Left lung (tissue), 14 donors: ENCODE measurements at places on chromosomes 6 and 20. TPM values are rescaled to one million over a fixed set of nuclear protein-coding genes. Genes with fewer than 3 reads are reported as not detected.

GRCh38 chr6:160101277-160102205 lies 20.1 kb upstream of the SLC22A1 start:
- no peak for DNase-seq

- DNase-seq = no peak
These were observed 29.0 kb downstream of the PDYN start for GRCh38 chr20:1964659-1965405.

GRCh38 chr20:17721802-17722486 lies 22.2 kb downstream of the BANF2 start:
- no peak for DNase-seq

GRCh38 chr6:35552285-35552917 lies 39.7 kb upstream of the TULP1 start:
- DNase-seq = no peak

- no peak for DNase-seq
These were observed 140.0 kb downstream of the CFAP61 start for GRCh38 chr20:20192366-20192765.

- DNase-seq = no peak
These were observed 67.8 kb downstream of the GFOD1 start for GRCh38 chr6:13419422-13420195.

- DNase-seq = no peak
These were observed 293.6 kb upstream of the STXBP5 start for GRCh38 chr6:146910611-146911010.

GRCh38 chr20:63624486-63624885 lies 2.4 kb downstream of the GMEB2 start:
- peak; percentile 10 for DNase-seq

DNA sequence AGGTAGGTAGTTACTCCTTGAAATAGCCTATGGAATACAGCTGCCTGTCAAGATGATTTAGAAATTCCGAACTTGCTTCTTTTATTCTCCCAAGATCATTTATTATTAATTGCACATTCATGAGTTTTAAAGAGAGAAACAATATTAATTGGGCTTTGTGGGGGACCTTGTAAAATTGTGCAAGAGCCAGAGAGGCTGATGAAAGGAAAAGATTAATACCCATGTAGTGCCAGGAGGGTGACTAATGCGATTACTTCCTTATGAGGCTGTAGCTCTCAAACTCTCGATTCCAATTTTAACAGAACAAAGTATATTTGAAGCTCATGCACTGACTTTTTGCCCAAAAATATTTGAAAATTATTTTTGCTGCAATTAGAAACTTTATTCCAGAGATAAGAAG lies 423.8 kb upstream of the ID4 start:
- DNase-seq = no peak

GRCh38 chr20:3910853-3911252 lies 21.7 kb downstream of the PANK2 start:
- DNase-seq = no peak

GRCh38 chr20:57908704-57909630 lies 199.2 kb upstream of the PMEPA1 start:
- no peak for DNase-seq

DNA sequence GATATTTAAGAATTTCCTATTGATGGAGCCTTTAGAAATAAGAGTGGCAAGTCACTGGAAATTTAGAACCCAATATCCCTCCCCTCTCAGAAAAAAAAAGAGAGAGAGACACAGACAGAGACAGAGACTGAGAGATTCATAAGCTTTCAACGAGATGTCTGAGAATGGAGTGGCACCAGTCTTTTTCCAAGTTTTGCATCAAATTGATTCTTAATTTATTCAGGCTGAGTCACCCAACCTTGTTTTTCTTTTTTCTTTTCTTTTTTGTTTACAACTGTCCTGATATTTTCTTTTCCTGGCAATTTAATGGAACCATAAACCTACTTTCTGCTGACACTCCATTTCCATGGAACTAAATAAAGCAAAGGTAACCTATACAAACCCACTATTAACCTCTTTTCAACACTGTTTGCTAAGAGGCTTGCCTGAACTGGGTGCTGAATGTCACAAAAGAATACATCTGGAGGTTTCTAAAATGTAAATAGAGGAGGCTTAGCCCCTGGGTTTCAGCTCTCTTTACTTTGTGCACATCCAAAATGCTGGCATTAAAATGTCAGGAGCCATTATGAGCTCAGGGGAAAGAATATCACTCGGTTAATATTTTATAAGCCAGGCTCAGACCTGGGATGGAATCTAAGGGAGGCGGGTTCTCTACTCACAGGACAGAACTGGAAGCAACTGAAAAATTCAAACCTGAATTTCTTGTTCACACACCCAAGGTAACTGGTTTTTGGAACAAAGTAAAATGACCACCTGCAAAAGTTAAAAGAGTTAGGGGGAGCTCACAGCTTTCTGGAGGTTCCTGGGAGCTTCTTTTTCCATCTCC lies 100.8 kb downstream of the BFSP1 start:
- no peak for DNase-seq

GRCh38 chr20:10714236-10714975 lies 40.6 kb upstream of the JAG1 start:
- no peak for DNase-seq

DNA sequence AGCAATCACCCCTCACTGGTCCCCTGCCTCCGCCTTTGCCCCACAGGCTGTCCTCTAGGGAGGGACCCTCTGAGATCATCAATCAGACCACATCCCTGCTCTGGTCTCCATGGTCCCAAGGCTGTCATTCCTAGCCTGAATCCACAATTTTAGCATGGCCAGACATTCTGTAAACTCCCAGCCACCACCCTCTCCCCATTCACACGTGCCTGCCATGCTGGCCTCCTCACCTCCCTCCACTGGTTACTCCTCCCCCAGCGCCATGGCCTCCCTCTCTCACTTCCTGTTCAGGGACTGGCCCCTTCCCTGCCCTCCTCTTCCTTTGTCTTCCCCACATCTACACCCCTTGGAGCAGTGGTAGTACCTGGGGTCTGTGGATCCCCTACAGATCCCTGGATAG lies 150.7 kb upstream of the MLN start:
- DNase-seq = no peak

DNA sequence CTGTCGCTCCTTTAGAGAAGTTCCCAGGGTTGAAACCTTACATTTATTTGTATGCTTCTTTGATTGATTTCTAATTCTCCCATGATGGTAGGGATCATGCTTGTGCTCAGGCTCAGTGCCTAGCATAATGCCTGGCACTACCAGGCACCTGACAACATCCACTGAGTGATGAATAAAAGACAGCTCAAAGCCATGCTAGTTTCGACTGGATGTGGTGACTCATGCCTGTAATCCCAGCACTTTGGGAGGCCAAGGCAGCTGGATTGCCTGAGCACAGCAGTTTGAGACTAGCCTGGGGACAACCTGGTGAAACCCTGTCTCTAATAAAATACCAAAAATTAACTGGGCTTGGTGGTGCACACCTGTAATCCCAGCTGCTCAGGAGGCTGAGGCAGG lies 11.6 kb upstream of the CD164 start:
- no peak for DNase-seq

DNA sequence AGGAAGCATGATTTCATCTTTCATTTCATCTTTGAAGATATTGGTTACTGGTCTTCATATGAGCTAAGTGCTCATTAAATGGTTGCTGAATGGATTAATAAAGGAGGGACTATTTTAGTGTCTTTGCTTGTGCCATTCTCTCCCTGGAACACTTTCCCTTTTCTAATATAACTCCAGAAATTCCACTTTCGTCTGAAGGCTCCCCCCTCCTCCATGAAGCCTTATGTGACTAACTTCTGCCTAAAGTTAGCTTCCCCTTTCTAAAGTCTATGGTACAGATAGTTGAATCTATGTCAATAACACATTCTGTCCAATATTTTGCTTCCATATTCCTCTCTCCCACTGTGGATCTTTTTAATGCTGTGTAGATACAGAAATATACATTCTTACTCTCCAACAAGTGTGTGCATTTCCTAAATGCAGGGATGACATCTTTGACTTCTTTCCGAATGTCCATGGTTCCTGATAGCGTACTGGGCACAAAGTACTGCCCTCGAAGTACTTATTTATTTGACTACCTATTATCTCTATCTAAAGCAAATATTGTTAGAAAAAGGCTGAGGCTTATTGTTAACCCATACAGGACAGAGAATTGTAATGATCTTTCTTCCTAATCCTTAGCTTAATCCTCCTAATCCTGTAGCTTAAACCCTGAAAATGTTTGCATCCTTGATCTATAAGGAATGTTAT lies 84.7 kb upstream of the ELOVL5 start:
- DNase-seq = no peak

DNA sequence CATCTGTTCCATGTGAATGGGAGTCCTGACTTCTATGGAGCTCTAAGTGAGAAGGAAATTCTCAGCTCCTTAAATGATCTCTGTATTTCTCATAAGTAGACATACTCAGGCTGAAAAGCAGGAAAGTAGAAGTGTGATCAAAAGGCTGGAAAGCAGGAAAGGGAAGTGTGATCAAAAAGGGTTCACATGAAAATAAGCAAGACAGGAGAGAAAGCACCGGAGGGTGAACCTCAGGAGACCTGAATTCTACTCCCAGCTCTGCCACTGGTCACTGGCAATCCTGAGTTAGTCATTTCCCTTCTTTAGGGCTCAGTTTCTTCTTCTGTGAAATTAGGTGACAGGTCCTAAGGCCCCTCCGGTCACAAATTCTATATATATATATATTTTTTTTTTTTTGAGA lies 55.5 kb upstream of the TRERF1 start:
- DNase-seq = no peak

- no peak for DNase-seq
These were observed 104.9 kb upstream of the TFAP2D start for GRCh38 chr6:50608421-50608820.

DNA sequence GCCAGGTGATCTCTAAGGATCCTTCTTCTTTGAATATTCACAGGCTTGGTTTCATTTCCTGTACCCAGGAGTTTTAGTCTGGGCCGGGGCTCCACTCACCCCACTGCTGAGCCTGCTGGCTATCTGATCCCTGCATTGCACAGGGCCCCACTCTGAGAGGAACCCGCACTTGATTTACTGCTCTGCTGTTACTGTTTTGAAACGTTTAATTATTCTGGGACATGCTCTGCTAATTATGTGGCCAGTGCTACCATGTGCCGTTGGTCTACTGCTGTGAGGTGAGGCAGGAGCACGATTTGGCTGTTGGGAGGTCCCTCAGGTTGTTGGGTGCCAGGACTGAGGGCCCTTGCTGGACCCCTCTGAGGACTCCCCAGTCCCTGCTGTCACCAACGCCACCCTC lies 108.7 kb upstream of the SIRPA start:
- DNase-seq = no peak

DNA sequence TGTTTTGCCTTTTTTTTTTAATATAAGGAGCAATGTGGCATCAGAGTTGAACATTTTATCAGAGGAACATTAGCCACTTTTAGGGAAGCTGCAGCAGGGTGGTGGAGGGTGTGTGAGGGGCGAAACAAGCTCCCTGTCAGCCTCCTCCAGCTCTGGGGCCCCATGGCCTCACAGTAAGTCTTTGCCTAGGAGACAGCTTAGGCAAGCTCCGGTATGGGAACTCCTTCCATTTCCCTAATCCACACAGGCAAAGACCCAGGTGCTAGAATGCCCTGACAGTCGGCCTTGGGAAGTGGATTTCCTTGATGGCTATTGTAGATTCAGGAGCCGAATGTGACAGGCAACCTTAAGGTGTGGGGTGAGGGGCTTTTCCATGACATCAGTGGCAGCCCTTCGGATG lies 862 bp downstream of the PRND start:
- no peak for DNase-seq

GRCh38 chr6:138489846-138490245 lies 9.4 kb downstream of the NHSL1 start:
- DNase-seq = no peak

DNA sequence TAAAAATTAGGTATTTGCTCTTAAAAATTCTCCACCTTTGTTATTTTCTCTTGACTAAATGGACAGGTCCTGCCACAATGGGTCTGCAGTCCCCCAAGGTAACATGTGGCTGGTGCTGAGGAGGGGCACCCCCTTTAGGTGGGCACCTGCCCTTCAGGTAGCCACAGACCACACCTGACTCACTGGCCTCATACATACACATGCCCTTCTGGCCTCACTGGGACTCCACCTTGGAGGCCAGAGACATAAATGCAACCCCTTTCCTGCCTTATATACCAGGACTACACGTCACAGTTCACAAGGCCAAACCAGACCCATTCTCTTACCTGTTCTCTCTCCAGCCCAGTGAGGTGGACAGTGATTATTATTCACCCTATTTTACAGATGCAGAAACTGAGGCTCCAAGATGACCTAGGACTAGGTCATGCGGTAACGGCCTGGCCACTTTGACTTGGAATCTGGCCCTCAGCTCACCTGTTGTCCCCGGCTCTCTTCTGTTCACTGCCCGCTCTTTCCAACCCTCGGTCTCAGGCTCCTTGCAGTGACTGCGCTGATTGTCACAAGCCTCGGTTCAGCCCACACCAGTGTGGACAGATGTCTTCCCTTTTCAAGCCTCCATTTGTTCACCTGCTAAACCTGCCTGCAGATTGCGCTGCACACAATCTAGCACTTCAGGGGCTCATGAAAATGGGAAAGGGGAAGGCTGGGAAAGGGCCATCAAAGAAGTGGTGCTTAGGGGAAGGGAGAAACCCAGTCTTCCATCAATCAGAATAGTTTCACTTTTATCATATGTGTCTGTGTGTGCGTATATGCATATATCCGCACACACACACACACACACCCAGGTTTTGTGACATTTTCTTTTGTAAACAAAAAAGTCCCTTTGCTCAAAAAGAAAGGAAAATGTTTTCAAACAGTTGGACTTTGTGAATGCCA lies 121.7 kb downstream of the BCAS1 start:
- no peak for DNase-seq

- no peak for DNase-seq
These were observed 172.2 kb downstream of the PLCB1 start for GRCh38 chr20:8304124-8304816.

- DNase-seq = no peak
These were observed 11.0 kb upstream of the IRF4 start for GRCh38 chr6:380234-381218.

DNA sequence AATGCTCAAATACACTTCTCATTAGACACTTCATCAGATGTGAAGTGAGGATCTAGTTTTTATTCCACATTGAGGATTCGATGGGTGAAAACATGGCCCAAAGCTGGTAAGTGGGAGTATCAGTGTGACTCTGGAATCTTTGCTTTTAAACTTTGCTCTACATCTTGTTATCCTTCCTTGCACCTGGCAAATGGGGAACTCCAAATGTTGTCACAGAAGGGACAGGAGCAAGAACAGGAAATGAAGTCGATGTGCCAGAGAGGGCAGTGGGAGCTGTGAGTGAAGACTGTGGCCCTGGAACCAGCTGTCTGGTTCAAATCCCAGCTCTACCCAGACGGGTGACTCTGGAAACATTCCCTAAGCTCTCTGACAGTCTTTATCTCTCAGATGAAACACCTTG lies 86.7 kb upstream of the AGPAT4 start:
- DNase-seq = no peak

Gene MYCT1
- total RNA-seq = 10.3 TPM

Gene SLA2
- total RNA-seq = 1.8 TPM

Gene ABHD16B
- total RNA-seq = 0.18 TPM

Gene RAD21L1
- not detected for total RNA-seq

Gene SNAP25
- total RNA-seq = 1.5 TPM

Gene CD40
- total RNA-seq = 22.3 TPM

Gene KCNG1
- 0.70 TPM for total RNA-seq

Gene SLC52A3
- 2.7 TPM for total RNA-seq

Gene EFCAB8
- 1.0 TPM for total RNA-seq

Gene LST1
- total RNA-seq = 32.7 TPM

Gene OGFRL1
- total RNA-seq = 21.0 TPM

Gene COL9A1
- total RNA-seq = not detected

Gene SCGN
- not detected for total RNA-seq

Gene SMIM13
- total RNA-seq = 9.6 TPM
